CD4-positive, alpha-beta T cell treated with Interleukin-4 for 1 hour (primary cell): ENCODE measurements at places on chromosomes 1 and 21.

- peak; percentile 45 for DNase-seq
Observed at GRCh38 chr1:116508984-116509980, 61.5 kb downstream of the CD58 start.

- DNase-seq, result peak; percentile 66
Observed at GRCh38 chr1:223748773-223749733, 36.7 kb downstream of the CAPN2 start.

GRCh38 chr21:14987370-14988170 lies 77.2 kb downstream of the NRIP1 start:
- no peak for DNase-seq

- DNase-seq, result no peak
Observed at GRCh38 chr1:77824694-77825093, 45.2 kb downstream of the MIGA1 start.

GRCh38 chr1:170730014-170730413 lies 66.1 kb downstream of the PRRX1 start:
- DNase-seq, result no peak

DNA sequence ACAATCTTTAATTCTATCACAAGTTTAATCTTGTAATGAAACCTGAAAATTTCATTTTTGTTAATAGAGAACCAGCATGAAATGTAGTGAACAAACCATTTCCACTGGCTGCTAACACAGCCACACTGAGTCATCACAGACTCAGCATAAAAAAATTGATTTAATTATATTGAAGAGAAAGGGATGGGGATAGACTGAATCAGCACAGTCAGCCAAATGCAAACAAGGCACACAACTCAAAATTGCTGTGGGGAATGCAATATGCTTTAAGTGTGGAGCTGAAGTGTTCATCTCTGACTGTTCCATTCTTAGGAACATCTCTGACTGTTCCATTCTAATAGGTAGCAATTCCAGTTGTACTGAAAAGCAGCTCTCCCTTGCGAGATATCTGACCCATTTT lies 299.8 kb downstream of the MRPL39 start:
- DNase-seq, result no peak

GRCh38 chr1:201294876-201295275 lies 11.6 kb downstream of the PKP1 start:
- no peak for DNase-seq

GRCh38 chr1:229273507-229274232 lies 2.8 kb downstream of the RAB4A start:
- DNase-seq, result no peak

GRCh38 chr1:24691051-24691450 lies 47.9 kb downstream of the SRRM1 start:
- DNase-seq, result no peak

DNA sequence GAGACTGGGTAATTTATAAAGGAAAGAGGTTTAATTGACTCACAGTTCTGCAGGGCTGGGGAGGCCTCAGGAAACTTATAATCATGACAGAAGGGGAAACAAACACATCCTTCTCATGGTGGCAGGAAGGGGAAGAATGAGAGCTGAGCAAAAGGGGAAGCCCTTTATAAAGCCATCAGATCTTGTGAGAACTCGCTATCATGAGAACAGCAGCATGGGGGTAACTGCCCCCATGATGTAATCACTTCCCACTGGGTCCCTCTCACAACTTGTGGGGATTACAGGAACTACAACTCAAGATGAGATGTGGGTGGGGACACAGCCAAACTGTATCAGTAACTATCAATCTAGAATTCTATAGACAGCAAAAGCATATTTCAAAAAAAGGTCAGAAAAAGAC lies 64.7 kb upstream of the ACTRT2 start:
- DNase-seq, result no peak

DNA sequence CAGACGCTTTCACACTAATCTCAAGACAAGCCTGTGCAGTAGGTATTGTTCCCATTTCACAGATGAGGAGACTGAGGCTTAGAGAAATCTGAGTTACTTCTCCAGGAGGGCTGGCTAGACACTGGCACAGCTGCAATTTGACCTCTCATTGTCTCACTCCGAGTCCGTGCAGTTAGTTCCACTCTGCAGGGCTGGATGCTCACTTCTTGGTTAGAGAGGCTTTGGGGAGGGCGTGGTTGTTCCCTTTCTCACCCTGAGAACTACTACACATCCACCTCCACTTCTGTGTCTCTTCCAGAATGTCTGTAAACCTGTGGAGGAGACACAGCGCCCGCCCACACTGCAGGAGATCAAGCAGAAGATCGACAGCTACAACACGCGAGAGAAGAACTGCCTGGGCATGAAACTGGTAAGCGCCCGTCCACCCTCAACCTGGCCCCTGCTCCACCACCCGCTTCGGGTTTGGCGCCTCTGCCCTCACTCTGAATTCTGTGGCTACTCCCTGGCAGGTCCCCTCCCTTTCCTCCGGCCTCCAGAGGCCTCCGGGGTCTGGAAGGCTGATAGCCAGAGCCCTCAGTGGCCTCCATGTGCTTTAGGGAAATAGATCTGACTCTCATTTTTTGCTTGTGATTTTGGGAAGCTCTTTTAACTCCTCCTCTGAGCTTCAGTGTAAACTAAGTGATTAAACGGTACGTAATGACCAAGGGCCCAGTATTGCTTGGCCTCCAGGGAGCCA lies 29.1 kb downstream of the EIF2D start:
- DNase-seq, result no peak

DNA sequence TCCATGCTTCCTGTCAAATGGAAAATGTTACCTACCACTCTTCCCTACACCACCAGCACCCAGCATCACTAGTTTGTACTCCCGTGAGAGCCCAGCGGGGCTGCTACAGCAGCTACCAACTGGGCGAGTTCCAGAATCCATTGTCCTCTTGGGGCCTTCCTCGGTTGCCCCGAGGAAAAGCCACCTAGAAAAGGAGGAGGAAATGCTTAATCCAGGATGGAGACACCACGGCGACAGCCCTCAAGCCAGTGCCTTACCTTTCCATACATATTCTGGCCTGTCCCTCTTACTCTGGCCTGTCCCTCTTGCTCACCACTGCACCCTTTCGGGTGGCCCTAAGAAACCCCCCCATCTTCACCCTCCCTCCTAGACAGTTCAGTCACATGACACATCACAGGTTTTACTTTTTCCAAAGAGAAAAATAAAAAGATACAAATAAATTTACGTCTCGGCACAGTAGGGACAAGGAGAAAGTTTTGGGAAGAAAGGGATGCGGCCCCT lies 478 bp downstream of the RIT1 start:
- DNase-seq, result no peak

DNA sequence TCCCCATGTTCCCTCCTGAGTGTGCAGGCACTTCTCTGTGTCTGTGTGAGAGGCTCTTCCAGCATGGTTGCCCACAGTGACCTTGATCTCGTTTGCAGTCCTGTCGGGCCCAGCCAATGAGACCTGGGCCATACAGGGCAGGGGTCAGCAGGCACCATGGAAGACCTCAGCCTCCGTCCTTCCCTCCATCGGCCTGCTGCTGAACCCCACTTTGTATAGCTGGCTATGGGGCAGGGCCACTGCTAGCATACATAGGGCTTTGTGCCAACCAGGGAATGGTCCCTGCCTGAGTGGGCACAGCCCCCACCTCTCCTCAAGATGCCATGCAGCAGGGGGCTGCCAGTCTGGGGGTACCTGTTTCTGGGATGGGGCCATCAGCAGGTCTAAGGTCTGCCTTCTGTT lies 3.8 kb downstream of the C1orf35 start:
- DNase-seq, result no peak

DNA sequence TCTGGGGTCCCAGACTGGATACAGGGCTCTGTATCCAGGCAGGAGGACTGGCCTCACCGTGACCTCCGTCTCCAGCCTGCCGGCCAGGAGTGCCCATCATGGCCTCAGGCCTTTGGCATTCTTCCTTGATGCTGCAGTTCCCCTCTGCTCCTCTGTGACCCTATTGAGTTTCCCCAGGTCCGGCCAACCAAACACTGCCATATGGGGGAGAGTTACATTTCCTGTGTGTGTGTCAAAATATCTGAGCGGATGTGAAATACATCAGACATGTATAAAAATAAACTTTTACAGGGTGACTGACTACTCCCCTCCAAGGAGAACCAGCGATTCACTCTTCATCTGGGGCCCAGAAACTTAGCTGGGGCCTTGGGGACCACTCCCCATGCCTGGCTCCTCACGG lies 10.2 kb upstream of the UBL4B start:
- no peak for DNase-seq

DNA sequence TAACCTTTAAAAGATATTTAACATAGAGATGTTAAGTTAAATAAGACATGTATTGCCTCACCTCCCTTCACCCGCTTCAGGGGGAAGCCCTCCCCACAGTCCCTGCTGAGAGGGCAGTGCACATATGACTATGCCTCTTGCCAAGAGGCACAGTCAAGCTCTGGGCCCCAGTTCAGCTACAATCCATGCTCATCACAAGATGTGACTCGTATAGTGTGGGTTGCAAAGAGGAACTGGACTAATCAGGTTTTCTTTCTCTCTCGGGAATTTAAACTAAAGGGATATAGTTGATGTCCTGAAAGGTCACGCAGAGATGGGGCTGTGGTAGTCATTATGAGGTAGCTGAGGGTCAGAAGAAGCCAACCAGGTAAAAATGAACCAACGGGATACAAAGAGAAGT lies 35.6 kb downstream of the LYST start:
- DNase-seq, result no peak

DNA sequence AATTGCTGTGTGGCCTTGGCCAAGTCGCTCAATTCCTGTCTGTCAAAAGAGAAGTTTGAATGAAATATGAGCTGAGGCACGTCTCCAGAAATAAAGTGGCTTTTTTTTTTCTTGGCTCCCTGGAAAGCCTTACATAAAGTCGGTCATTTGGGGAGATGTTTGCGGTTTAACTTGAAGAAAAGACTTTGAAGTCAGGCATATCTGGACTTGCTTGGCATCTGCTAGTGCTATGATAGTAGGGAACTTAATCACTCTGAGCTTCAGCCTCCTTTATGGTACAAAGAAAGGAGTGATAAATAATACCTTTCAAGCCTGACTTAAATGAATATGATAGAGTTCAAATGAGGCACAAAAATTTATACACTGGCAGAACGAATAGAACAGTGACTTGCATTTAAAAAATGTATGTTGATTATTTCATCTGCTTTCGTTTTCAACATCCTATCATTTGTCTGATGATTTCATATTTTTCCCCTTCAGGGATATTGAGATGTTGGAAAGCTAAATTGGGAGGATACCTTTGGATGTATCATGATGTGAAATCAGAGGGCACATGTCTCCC lies 60.2 kb downstream of the FASLG start:
- DNase-seq, result no peak

GRCh38 chr1:218347723-218348627 lies 2.8 kb downstream of the TGFB2 start:
- no peak for DNase-seq

DNA sequence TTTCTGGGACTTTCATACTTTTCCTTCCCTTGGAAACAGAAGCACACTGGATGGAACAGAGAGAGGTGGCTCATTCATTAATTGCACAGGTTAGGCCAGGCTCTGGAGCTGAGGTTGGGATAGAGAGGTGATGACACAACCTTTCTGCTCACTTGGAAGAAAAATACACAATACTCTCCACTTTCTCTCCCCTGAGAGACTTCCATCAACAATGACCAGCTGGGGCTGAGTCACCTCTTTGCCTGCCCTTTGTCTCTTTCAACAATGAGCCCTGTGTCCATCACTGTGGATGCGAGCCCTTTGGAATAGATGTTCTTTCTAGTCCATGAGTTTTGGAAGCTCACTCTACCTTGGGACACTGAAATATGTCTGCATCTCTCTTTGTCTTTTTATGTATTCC lies 43.1 kb downstream of the ATP2B4 start:
- DNase-seq, result no peak

DNA sequence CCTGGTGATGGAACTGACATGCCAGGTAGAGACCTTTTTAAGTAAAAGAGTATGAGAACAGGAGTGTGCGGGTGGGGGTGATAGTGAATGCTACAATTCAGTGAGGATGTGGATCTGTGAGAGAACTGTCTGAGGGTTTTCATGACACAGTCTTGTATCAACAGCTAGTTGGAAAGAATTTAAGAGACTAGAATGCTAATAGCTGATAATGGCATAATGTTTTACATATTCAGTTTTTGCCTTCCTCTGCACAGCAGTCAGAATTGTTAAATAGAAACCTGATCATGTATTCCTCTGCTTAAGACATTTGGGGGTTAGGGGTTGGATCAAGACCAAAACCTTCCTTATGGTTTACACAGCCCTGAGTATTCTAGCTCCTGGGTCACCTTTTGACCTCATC lies 152.8 kb upstream of the ZRANB2 start:
- DNase-seq, result no peak

DNA sequence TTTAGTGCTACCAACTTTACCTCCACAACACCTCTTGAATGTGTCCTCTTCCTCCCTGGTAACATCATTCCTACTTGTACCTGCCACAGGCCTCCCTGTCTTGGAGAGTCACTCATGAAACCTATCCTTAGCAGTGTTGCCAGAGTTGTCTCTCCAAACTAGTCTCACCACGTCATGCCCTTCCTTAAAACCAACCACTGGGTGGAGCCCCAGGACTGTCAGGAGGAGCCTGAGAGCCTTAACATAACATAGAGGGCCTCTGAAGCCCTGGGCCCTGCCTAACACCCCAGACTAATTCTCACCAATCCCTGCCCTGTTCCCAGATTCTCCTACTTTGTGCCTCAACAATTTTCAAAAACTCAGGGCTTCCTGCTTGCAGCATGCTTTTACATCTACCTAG lies 65.3 kb downstream of the ZNF697 start:
- DNase-seq, result peak; percentile 2

DNA sequence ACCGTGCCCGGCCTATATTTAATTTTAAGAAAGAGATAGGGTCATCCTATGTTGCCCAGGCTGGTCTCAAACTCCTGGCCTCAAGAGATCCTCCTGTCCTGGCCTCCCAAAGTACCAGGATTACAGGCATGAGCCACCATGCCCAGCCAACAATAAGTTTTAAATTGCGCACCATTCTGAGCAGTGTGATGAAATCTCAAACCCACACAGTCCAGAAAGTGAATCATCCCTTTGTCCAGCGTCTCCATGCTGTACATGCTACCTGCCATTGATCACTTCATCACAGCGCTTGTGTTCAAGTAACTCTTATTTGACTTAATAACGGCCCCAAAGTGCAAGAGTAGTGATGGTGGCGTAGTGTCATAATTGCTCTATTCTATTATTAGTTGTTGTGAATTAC lies 75.4 kb downstream of the APP start:
- no peak for DNase-seq

DNA sequence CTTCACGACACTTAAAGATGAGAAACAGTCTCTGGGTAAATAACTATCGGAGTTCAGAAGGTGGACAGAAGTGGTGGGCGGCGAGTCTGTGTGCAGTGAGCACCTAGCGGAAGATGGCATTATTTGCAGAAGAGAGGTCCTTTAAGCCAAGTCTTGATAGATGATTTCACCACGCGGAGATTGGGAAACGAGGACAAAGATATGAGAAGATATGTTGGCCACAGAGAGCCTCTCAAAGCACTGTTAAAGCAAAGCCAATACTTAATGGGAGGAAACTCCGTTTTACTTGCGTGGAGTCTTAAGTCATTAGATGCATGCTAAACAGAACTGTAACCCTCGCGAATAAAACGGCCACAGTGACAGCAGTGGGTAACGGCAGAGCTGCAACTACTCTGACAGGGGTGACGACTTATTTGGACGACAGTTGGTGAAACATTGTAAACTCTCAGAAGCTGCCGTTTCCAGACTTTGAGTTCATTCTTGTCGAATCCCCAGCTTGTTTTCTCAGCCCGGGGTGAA lies 577 bp upstream of the CEP350 start:
- DNase-seq, result peak; percentile 66
